ENCODE measurements at places on chromosomes 3 and 15.

DNA sequence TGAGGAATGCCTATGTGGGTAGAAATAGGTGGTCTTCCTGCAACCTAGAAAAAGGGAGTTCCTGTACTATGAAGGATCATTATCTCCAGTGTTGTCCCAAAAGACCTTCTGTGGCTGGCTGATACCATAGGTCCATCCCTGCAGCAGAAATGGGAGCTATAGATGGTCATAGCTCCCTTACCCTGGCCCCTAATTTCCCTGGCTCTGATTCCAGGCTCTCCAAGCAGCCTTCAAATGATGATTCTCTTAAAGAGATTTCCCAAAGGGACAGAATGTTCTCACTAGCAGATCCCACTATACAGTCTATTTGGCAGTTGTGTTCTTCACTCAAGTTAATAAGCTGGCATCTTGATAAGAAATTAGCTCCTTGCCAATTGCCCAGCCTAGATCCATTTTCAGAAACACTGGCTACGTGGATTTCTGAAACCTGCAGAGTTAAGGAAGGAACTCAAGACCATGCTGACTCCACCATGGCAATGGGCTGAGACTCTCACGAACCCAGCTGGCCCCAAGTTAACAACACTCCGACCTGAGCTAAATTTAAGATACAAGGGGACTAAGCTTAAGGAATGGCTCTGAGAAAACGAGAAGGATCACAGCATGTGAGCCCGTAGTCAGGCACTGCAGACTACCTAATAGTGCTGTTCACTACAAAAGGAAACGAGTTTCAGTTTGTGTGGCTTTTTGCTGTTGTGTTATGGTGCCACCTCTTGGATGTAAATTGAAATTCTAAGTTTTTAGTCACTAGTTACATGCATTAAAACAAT lies 11.4 kb downstream of the C15orf40 start:
- peak; percentile 69 for DNase-seq

GRCh38 chr15:71532994-71533393 lies 277.4 kb upstream of the NR2E3 start:
- peak; percentile 28 for DNase-seq

GRCh38 chr3:6827453-6827852 lies 33.5 kb upstream of the GRM7 start:
- no peak for DNase-seq

- no peak for DNase-seq
These were observed 22.2 kb upstream of the DLG1 start for GRCh38 chr3:197320582-197320981.

- DNase-seq: no peak
These were observed 77.0 kb downstream of the INO80 start for GRCh38 chr15:41039121-41039520.

DNA sequence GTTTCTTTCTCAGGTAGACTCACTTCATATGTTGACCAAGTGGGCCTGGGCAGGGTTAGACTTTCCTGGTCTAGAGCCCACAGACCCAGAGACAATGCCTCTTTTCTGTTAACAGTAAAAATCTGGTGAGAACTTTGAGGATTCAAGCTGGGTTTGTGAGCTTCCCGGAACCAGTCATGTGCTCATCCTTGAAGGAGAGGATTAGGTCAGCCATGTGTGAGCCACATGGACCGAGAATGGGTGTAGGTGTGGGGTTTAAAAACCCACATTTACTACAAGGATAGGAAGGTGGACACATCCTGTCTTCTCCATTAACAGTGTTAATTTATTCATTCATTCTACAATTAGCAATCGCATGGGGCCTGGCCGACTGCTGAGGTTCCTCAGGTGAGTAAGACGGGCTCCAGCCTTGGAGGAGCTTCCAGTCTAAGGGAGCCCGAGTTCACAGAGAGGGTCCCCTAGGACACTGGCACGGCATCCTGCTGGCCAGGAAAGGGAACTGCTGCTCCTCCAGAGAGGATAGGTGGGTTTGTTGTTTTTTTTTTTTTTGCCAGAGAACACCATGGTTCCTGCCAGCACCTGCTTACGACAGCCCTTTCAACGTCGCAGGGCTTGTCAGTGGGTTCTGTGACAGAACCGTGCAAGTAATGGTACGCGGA lies 69.0 kb downstream of the SQOR start:
- no peak for DNase-seq

GRCh38 chr3:13019243-13020095 lies 53.8 kb downstream of the IQSEC1 start:
- no peak for DNase-seq

GRCh38 chr3:56994391-56994790 lies 66.1 kb upstream of the SPATA12 start:
- no peak for DNase-seq
